ENCODE measurements at places on chromosomes 16 and 17. TPM values are rescaled to one million over a fixed set of nuclear protein-coding genes. Genes with fewer than 3 reads are reported as not detected.
A peak's percentile ranks its signal among the peaks of the same experiment; 100 is the strongest.

DNA sequence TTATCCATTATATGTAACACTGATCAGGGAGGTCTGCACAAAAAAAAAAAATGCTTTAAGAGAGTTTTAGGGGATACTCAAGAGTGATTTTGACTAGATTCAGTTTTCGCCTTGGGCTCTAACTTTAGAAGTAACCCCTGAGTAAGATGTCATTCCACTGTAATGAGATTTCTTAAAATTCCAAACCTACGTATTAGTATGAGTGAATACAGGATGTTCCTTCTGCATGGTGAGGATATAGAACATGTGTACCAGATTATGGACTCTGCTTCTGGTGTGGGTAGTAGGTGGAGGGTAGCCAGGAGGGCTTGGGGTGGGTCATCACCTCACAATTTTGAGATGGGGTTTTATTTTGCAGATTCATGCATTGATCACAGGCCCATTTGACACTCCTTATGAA, 4.3 kb downstream of the UBE2Z start:
- H3K4me1 ChIP-seq = peaks cover 78% of the 10 kb centered on the region
- peak overlapping the region; percentile 96 for H3K27ac ChIP-seq
- peaks cover 76% of the 10 kb centered on the region for H3K36me3 ChIP-seq
- H3K27me3 ChIP-seq = no peaks in the 10 kb centered on the region
- DNase-seq = no peak

GRCh38 chr17:4948166-4948930, at the start of gene PFN1:
TSS of gene PFN1 (minus strand) at chr17:4948530. CDS start at chr17:4948394, 136 bp downstream.
- peaks cover 40% of the 10 kb centered on the region for H3K4me1 ChIP-seq
- peak within 1 kb of the TSS; percentile 100 for H3K27ac ChIP-seq
- H3K36me3 ChIP-seq = peaks cover 44% of the 10 kb centered on the region
- peak; percentile 96 for DNase-seq

- H3K27ac ChIP-seq = no peak overlapping the region
- no peaks in the 10 kb centered on the region for H3K4me1 ChIP-seq
- DNase-seq = no peak
- no peak overlapping the region for H3K4me3 ChIP-seq
Observed at GRCh38 chr16:73159296-73159695, 111.4 kb upstream of the ZFHX3 start.

DNA sequence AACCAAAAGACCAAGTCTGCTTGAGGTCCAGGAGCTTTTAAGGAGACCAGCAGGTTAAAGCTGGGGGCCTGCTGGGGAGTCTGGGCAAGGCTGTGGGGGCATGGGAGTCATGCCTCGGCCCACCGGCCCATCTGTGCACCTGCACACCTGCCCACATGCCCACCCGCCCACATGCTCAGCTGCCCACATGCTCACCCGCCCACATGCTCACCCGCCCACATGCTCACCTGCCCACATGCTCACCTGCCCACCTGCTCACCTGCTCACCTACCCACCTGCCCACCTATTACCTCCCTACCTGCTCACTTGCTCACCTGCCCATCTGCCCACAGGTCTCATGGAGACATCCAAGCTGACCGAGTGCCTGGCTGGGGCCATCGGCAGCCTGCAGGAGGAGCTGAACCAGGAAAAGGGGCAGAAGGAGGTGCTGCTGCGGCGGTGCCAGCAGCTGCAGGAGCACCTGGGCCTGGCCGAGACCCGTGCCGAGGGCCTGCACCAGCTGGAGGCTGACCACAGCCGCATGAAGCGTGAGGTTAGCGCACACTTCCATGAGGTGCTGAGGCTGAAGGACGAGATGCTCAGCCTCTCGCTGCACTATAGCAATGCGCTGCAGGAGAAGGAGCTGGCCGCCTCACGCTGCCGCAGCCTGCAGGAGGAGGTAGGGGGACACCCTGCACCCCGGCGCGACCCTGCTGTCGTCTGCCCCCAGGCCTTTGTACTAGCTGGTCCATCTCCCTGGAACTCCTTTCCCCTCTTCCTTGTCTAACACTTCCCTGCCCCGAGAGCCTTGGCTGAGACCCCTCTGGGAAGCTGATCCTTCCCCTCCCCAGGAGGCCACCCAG, 14.0 kb downstream of the CARD14 start:
- DNase-seq = no peak
- H3K27me3 ChIP-seq = peaks cover 2% of the 10 kb centered on the region
- no peak overlapping the region for H3K27ac ChIP-seq
- H3K4me3 ChIP-seq = no peak overlapping the region
- H3K4me1 ChIP-seq = no peaks in the 10 kb centered on the region

The BTBD17 gene
- total RNA-seq = not detected

- H3K4me3 ChIP-seq = no peak overlapping the region
- peaks cover 11% of the 10 kb centered on the region for H3K4me1 ChIP-seq
- DNase-seq = no peak
- H3K27ac ChIP-seq = no peak overlapping the region
Observed at GRCh38 chr17:73983621-73984400, 219.7 kb upstream of the RPL38 start.

GRCh38 chr17:29069526-29070041, 26.6 kb downstream of the PIPOX start:
- no peak overlapping the region for H3K4me3 ChIP-seq
- H3K27me3 ChIP-seq = no peaks in the 10 kb centered on the region
- no peaks in the 10 kb centered on the region for H3K4me1 ChIP-seq

DNA sequence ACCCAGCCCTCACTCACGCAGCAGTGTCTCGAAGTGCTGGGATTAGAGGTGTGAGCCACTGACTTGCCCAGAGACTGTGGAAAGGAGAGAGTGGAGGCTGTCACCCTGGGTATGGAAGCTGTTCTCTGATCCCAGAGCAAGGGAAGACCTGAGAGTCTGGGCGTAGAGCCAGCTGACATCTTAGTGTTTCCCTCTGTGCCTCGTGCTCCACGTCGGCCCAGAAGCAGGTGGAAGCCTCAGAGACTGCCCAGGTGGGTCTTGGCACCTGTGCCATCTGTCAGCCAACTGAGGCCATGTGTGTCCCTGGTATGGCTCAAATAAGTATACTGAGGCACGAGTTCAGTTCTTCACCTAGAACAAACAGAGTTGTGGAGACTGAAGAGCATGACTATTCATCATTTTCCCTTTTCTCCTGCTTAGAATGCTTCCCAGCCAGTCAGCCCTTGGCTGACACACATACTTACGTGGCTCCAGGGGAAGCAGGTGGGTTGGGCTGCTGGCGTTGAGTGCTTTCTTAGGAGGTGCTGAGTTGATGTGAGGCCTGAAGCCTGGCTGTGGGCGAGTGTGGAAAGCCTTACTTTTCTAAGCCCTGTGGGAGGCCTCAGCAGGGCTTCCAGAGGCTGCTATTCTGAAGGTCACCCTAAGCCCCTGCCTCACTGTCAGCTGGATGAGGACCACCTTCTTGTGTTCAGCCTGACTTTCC, 8.1 kb downstream of the CTRL start:
- no peaks in the 10 kb centered on the region for H3K27me3 ChIP-seq
- H3K4me1 ChIP-seq = peaks cover 18% of the 10 kb centered on the region
- H3K36me3 ChIP-seq = peaks cover 1% of the 10 kb centered on the region
- H3K27ac ChIP-seq = peak overlapping the region; percentile 26
- no peak overlapping the region for H3K4me3 ChIP-seq
- DNase-seq = no peak

The FNDC8 gene
- total RNA-seq = not detected

The NPIPA2 gene
- total RNA-seq = 1.8 TPM

The CLDN6 gene
- not detected for total RNA-seq

GRCh38 chr17:43998552-43998951, 5.9 kb upstream of the NAGS start:
- DNase-seq = no peak
- H3K4me1 ChIP-seq = no peaks in the 10 kb centered on the region

DNA sequence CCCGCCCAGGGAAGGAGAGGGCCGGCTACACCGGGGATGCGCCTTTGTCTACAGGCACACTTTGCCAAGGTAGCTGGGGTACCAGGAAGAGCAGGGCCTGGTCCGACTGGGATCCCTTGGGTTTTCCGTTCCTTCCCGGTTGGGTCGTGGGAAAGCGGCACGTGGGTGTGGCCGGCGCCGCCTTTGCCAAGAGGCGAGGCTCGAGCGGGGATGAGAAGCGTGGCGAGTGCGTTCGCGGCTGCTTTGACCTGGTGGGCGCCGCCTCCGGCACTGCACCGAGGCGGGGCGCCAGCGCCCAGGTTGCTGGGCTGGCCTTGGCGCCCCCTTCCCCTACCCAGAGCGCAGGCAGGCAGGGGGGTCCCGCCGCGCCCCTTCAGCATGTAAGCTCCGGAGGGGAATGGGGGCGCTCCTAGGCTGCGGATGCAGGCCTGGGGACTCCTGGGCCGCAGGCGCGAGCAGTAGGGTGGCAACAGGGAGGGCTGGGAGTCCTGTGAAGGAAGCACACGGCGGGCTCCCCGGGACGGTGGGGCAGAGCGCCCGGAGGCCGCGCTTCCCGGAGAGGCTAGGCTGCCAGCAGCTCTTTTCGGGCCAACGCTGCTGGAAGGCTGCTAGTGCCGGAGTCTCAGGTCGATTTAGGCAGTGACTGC, 2.0 kb downstream of the HAS3 start:
- peaks cover 24% of the 10 kb centered on the region for H3K27me3 ChIP-seq
- H3K36me3 ChIP-seq = peaks cover 10% of the 10 kb centered on the region
- H3K4me3 ChIP-seq = peak overlapping the region; percentile 49
- peaks cover 16% of the 10 kb centered on the region for H3K4me1 ChIP-seq

DNA sequence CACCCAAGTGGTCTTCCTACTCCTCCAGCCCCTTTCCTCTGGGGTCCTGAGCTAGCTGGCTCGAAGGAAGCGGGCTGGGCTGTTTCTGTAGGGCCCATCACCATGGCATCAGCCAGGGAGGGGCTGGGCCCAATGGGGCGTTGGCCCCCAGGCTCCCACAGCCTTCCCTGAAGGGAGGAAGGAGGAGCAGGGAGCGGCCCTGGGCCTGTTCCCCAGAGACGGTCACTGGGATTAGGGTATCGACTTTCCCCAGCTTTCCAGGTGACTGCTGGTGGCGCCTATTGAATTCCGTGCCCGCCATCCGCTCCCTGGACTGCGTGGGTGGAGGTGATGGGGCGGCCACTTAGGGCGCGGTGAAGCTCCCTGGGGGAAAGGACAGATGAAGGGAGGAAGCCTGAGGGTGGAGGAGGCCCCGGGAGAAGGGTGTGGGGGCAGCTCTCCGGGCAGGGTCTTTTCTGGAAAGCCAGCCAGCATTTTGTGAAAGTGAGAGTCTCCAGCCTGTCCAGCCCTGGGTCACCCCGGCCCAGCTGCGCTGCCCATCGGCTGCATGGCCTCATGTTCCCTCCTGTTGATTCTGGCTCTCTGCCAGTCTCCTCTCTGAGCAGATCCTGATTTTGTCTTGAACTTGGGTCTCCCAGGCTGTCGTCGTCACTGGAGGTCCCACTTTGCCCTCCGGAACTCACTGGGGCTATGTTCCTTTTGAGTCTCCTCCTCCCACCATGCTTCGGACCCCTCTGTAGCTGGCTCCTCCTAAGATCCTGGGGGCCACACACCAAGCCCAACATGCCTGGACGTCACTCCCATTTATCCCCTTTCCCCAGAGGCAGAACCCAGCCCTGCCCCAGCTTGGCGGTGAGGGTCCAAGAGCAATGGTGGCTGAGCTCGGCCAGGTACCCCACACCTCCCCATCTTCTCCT, 9.8 kb downstream of the NHERF1 start:
- H3K36me3 ChIP-seq = peaks cover 12% of the 10 kb centered on the region
- peaks cover 74% of the 10 kb centered on the region for H3K4me1 ChIP-seq
- no peaks in the 10 kb centered on the region for H3K27me3 ChIP-seq
- DNase-seq = no peak

DNA sequence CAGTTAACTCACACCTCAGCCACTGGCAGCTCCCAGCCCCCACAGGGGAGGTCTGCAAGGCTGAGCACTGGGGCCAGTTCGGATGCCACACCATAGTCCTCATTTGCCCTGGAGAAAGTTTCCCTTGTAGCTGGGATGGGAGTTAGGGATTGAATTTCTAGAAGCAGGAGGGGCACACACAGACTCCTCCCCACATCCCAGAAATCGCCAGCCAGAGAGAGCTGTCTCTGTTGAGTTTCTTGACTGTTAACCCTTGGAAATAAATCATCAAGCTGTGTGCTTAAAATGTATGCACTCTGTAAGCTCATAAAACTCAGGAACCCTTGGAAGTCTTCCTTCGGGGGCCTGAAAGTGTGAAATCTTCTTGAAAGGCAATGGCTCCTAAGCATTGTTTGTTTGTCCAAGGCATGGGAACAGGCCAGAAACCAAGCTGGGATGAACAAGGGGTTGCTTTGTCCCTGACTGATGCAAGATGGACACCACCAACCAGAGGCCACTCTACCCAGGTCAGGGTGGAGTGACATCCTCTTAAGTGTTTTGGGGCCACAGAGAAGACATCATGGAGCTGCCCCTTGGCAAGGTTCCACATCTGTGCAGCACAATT, 394 bp upstream of the PRM3 start:
- no peak overlapping the region for H3K4me3 ChIP-seq
- no peak for DNase-seq
- H3K27me3 ChIP-seq = no peaks in the 10 kb centered on the region
- no peaks in the 10 kb centered on the region for H3K36me3 ChIP-seq

The ABCA3 gene
- total RNA-seq = 7.2 TPM

GRCh38 chr16:54930005-54930868, at the start of gene IRX5:
TSS of gene IRX5 (plus strand) at chr16:54930865. CDS start at chr16:54931199, 334 bp downstream.
- H3K36me3 ChIP-seq = peaks cover 2% of the 10 kb centered on the region
- H3K4me1 ChIP-seq = peaks cover 32% of the 10 kb centered on the region
- H3K27me3 ChIP-seq = peaks cover 62% of the 10 kb centered on the region
- H3K27ac ChIP-seq = peak within 1 kb of the TSS; percentile 62
- peak; percentile 78 for DNase-seq

DNA sequence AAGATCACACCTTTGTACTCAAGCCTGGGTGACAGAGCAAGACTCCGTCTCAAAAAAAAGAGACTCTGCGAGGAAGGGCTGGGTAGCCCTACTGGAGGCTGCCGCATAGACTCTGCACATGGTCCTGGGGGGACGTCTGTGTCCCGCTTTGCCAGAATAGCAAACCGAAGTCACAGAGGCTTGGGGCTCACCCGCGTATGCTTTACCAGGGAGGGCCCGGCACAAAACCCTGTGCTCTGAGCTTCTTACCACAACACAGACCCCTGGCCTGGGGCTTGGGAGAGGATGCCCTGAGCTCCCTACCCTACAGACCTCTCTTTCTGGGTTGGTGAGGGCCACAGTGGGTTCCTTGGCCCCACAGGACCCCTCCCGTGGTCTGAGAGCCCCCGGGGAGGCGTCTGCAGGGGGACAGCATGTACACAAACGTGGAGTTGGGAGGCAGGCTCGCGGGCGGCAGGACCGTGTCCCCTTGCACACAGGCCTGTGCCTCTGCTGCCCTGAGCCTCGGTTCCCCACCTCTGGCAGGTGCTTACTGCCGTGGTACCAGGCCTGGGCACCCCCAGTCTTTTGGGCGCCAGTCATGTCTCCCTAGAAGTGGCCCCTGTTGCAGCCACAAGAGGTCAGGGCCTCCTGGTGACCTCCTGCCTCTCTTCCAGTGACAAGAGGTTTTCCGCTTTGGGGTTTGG, 13.8 kb downstream of the CPNE7 start:
- H3K4me1 ChIP-seq = peaks cover 7% of the 10 kb centered on the region
- DNase-seq = no peak
- H3K27me3 ChIP-seq = no peaks in the 10 kb centered on the region
- H3K36me3 ChIP-seq = peaks cover 2% of the 10 kb centered on the region

- no peak for DNase-seq
- H3K36me3 ChIP-seq = peaks cover 5% of the 10 kb centered on the region
- no peak overlapping the region for H3K27ac ChIP-seq
- no peaks in the 10 kb centered on the region for H3K27me3 ChIP-seq
- H3K4me3 ChIP-seq = no peak overlapping the region
- peaks cover 5% of the 10 kb centered on the region for H3K4me1 ChIP-seq
Observed at GRCh38 chr16:67100569-67101310, 9.0 kb upstream of the PHAF1 start.

GRCh38 chr16:55820615-55821014, 12.3 kb downstream of the CES1 start:
- no peaks in the 10 kb centered on the region for H3K4me1 ChIP-seq
- peaks cover 20% of the 10 kb centered on the region for H3K27me3 ChIP-seq
- no peak for DNase-seq
- no peak overlapping the region for H3K4me3 ChIP-seq
